Activated T-cell treated with anti-CD3 and anti-CD28 coated beads, Interleukin-2, amount 50 U/mL, for 4 hours (primary cell): ENCODE measurements at places on chromosomes 12 and 14. TPM values are rescaled to one million over a fixed set of nuclear protein-coding genes. Genes with fewer than 3 reads are reported as not detected.

Gene SIX6
- total RNA-seq = not detected

Gene ENDOU
- total RNA-seq = not detected

Gene EXOC3L4
- not detected for total RNA-seq

Gene NID2
- total RNA-seq = 0.14 TPM

DNA sequence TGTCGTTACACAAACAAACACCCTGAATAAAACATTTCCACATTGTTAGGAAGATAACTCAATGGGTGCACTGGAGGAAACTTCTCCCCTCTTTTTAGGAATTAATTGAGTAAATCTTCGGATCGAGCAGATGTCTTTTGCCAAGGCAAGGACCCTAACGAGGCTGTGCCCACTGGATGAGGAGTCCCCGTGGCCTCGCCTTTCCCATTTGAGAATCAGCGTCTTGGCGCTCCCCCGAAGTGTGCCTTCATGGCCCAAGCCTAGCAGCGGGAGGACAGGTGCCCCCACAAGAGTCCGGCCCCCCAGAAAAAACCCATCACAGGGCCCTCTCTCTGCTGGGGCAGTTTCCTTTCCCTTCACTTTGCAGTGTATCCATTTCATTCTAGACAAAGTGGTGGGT is 246.6 kb downstream of the BCL11B start:
- no peak for DNase-seq

DNA sequence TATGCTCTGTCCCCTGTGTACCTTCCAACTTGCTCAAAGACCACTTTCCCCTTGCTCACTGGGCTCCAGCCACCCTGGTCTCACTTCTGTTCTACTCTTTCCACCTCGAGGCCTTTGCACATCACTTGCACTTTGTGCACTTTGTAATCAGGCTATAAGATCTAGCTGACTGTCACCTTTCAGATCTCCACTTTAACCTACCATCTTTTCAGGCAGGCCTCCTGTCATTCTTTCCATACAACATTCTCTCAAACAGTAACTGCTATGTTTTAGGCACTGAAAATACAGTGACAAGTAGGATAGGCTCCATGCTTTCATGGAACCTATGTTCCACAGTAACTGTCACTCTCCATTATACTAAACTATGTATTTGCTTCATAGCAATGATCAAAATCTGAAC is 14.0 kb downstream of the CPM start:
- DNase-seq = no peak

DNA sequence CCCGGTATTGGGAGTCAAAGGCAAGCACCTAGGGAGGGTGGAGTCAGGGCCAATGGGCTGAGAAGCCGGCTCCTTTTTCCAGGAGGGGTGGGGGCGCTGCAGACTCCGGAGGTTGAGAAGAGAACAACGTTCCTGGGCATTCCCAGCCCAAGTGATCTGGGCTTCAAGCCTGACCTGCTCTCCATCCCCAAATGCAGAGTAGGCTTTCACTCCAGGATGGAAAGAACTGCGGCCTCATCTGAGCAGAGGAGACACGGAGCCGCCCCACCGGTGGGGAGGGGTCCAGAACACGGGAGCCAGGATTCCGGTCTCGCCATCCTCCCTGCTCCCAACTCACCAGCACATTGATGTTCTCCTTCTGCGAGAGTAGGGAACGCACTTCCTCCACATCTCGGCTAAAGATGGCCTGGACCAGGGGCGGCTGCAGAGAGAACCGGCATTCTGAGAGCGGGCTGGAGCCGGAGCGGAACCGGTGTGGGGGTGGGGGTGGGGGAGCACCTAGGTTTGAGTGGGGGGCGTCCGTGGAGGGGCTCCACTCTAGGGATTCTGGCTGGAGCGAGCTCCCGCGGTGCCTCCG is 605 bp downstream of the ANKRD52 start:
- DNase-seq = no peak
